ENCODE measurements at places on chromosomes 11 and 22.
A peak's percentile ranks its signal among the peaks of the same experiment; 100 is the strongest.

DNA sequence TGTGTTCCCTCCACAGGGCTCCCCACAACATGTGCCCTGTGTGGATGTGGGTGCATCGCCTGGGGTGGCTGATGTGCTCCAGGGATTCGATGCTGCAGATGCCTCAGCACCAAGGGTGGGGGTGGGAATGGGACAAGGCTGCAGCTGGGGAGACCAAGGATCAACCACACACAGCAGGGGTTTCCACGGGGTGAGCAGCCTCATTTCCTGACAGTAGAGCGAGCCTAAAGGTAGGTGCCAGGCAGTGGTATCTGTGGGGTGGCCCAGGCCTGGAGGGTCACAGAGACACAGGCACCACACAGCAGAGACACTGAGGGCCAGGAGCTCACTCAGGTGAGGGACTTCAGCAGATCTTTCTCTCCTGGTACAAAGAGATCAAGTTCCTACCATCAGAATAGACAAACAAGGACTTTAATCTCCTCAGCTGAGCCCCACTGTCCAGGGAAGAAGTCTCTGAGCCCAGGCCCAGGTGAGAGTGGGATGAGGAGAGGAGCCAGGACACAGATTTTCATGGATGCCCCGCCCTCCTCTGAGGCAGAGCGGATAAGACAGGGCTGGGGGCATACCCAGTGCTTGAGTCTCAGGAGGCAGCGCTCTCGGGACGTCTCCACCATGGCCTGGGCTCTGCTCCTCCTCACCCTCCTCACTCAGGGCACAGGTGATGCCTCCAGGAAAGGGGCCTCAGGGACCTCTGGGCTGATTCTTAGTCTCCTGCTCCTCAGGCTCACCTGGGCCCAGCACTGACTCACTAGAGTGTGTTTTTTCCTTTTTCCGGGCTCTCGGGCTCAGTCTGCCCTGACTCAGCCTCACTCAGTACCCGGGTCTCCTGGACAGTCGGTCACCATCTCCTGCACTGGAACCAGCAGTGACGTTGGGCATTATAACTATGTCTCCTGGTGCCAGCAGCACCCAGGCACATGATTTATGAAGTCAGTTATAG lies 19.7 kb downstream of the GGTLC2 start:
- DNase-seq: no peak

DNA sequence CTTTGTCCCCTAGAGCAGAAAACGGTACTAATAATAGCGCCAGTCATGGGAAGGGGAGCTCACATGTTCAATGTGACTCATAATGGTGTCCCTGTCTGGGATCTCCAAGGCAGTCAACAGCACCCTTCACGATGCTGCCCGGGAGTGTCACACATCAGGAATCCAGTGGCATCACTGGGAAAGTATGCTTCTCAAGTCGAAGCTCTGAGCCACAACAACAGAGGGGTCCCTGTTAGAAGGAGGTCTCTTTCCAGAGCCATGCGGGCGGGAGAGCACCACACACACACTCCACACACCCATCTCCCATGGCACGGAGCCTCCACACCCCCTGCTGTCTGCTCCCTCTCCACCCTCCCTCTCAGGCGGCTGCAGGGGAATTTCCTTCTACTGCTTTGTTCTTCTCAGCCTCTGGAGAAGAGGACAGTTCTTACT lies 119.7 kb downstream of the ETS1 start:
- peak; percentile 99 for DNase-seq

- no peak for DNase-seq
These were observed 341.7 kb upstream of the CADM1 start for GRCh38 chr11:115845872-115846271.

DNA sequence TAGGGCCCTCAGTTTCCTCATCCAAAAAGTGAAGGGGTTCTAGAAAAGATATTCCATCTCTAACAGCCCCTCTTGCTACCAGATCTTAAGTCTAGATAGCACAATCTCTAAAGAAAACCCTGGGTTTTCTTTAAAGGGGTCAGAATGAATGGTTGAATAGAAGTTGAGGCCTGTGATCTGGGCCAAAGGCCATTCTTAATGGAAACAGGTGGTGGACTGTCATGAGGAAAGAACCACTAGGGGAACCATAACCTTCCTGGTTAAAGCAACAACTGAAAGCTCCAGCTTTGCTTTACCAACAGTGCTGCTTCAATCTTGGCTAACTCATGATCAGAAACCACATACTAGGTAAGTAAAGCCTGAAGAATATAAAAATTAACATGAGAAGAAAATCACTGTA lies 1.8 kb downstream of the CELF1 start:
- DNase-seq: no peak

- peak; percentile 87 for DNase-seq
These were observed 43.2 kb downstream of the NEU3 start for GRCh38 chr11:75031771-75032549.

GRCh38 chr11:111797145-111797581 lies 31.0 kb upstream of the PPP2R1B start:
- DNase-seq: no peak

GRCh38 chr11:35029979-35030682 lies 108.8 kb upstream of the CD44 start:
- peak; percentile 78 for DNase-seq

DNA sequence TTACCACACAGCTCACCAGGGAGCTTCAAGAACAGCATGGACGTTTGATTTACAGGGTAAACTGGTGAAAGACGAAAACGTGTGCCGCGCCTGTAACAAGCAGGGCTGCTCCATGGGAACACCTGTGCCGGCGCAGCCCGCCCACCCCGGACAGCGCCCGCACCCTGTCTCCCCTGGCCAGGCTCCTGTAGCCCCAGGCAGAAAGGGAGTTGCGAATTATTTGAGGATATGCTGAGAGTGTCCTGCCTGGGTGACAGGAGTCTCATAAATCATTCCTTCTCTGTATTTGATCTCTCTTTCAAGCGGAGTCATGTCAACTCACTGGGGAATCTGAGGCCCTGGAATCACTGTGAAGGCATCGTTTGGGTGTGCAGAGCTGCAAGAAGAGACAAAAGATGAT lies 804.3 kb downstream of the OPCML start:
- DNase-seq: no peak

- no peak for DNase-seq
These were observed 19.8 kb downstream of the PTDSS2 start for GRCh38 chr11:469684-470560.

DNA sequence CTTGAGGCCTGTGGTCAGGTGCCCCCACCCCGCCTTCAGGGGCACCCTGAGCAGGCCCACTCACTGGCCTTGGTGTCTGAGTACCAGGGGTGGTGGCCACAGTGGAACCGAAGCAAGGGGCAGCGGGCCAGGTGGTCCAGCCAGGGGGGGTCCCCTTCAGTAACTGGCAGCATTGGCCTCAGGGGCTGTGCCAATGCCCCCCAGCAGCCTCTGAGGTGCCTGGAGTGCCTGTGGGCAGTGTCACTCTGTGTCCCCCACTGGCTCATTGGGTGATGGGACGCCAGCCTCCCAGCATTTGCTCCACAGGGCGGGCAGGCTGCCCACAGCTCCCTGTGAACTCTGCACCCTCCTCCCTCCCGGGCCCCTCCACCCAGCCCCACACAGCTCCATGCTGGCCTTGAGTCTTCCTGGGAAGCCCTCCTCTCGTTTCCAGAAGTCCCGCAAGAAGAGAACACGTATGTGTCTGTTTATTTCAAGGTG lies 29.5 kb upstream of the CARS1 start:
- no peak for DNase-seq

DNA sequence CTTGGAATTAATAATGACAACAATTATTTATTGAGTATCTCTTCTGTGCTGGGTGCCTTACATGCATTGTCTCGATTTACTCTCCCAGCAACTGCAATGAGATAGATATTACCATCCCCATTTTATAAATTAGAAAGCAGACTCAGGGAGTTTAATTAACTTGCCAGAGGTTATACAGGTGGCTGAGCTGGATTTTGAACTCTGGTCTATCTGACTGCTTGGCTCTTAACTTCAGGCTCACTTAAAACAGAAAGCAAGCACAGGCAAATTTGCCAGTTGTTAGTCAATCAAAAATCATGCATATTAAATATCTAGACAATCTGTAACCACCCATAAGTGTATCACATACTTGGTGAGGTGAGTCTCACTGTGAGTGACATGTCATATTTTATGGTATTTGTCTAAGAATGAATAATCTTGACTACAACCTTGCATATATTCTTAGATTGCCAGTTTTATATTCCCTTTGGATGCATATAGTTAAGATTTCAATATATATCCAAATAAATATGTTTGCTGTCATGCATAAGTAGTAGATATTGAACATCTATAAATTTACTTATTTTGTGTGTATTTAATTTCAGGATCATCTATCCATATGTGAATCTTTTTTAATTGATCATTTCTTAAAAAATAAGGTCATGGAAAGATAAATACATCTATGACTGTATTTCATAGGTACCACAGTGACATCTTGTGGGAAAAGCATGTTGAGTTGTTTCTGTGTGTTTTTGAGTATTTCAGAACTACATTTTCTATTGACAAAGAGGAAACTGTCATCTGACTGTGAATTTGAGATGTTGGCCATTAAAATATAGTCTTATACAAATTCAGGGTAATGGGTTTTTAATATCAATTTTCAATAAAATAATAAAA lies 112.0 kb upstream of the ARHGAP42 start:
- DNase-seq: no peak

DNA sequence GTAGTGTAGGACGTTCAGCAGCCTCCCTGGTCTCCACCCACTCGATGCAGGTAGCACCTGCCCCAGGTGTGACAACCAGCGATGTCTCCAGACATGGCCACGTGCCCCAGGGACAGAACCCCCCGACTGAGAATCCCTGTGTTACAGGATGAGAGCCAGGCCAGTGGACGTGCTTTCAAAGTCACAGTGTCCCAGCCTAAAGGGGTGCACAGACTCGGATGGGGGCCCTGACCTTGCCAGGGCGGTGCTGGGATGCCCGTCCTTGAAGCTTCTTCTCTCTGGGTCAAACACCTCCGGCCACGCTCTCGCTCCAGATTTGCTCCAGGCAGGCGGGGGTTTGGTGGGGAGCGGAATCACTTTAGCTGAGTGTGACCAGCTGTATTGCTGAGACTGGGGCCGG lies 23.3 kb upstream of the GAL start:
- DNase-seq: peak; percentile 29

GRCh38 chr11:101010899-101011298 lies 118.7 kb downstream of the PGR start:
- DNase-seq: peak; percentile 77

- no peak for DNase-seq
These were observed 58.6 kb downstream of the MICAL3 start for GRCh38 chr22:17965538-17966402.

DNA sequence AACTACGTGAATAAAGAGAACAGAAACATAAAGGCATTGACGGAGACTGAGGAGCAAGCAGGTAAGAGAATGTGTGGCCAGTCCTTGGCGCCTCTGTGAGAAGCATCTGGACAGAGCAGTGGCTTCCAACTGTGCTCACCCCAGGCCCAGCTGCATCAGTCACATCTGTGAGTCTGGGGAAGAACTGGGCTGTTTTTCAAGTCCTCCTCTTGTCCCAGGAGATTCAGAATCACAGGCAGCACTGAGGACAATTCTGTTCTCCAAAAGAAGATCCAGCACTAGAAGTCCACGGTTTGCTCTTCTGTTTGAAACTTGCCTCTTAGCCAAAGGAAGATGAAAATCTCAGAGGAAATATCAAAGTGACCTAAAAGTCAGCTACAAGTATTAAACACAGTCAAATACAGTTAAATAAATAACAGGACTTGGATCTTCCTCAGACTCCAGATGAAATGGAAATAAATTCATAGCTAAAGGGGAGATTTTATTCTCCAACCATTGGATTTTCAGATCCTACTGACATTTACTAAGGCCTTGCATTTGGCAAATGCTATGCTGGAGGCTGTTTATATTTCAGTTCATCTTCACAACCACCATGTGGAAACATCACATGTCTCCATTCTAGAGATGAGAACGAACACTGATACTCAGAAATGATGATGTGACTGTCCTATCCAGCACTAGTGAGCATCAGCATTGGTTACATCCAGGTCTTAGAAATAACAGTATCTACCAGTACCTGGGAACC lies 14.1 kb downstream of the FAM181B start:
- no peak for DNase-seq

DNA sequence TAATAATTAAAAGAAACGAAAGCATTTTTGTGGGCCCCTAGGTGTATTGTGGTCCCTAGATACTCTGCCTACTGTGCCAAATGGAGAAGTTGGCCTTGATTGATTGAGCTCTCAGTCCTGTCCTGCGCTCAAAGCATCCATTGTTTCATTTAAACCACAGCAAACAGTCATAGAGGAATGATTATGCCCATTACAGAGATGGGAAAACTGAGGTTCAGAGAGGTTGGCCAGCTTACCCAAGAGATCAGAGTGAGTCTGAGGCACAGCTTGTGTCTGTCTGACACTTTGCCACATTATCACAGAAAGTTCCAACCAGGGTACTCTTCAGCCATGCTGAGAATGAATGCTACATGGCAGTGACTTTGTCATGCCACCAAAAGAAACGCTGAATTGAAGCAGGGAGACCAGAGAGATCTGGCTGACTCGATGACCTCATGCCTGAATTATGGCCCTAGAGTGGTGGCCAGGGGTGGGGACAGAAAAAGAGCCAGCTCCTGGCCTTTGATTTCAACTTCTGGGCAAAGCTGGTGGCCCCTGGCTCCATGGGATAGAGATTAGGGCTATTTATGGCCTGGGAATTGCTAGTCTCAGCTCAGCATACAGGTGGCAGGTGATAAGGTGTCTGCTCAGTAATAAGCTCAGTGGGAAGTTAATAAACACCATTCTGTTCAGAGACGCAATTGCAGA lies 180.5 kb downstream of the MIAT start:
- peak; percentile 70 for DNase-seq

DNA sequence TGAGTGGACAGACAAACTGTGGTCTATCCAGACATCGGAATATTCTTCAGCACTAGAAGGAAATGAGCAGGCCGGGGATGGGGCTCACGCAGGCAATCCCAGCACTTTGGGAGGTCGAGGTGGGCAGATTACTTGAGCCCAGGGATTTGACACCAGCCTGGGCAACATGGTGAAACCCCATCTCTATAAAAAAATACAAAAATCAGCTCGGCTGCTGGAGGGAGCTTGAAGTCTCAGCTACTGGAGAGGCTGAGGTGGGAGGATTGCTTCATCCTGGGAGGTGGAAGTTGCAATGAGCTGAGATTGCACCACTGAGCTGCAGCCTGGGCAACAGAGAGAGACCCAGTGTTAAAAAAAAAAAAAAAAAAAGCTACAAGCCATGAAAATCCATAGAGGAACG lies 8.0 kb upstream of the CTSD start:
- DNase-seq: peak; percentile 31
